ENCODE measurements at places on chromosomes 4 and X. TPM values are rescaled to one million over a fixed set of nuclear protein-coding genes. Genes with fewer than 3 reads are reported as not detected.

The HSD17B11 gene
- total RNA-seq, result 135 TPM

GRCh38 chr4:26204249-26204825 lies 116.5 kb upstream of the RBPJ start:
- DNase-seq, result no peak

The MAGEA11 gene
- not detected for total RNA-seq

DNA sequence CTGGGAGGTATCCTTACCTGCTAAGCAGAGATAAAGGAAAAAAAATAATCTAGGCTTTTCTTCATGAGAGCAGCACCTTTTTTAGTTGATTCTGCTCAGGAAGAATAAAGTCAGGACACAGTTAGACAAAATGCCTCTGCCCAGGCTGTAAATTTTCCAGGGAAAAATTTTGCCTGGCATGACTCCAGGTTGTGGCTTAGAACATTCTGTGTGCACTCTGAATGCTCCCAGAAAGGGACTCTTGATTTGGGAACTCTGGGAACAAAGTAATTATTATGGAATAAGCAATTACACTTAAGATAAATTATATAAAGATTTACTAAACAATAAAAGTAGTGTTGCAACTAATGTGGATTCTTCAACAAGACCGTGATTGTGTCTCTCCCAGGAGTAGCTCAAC lies 826.2 kb upstream of the TENM3 start:
- DNase-seq, result no peak

- DNase-seq, result no peak
Measured at GRCh38 chrX:49191574-49192011, 5.4 kb upstream of the PRICKLE3 start.

DNA sequence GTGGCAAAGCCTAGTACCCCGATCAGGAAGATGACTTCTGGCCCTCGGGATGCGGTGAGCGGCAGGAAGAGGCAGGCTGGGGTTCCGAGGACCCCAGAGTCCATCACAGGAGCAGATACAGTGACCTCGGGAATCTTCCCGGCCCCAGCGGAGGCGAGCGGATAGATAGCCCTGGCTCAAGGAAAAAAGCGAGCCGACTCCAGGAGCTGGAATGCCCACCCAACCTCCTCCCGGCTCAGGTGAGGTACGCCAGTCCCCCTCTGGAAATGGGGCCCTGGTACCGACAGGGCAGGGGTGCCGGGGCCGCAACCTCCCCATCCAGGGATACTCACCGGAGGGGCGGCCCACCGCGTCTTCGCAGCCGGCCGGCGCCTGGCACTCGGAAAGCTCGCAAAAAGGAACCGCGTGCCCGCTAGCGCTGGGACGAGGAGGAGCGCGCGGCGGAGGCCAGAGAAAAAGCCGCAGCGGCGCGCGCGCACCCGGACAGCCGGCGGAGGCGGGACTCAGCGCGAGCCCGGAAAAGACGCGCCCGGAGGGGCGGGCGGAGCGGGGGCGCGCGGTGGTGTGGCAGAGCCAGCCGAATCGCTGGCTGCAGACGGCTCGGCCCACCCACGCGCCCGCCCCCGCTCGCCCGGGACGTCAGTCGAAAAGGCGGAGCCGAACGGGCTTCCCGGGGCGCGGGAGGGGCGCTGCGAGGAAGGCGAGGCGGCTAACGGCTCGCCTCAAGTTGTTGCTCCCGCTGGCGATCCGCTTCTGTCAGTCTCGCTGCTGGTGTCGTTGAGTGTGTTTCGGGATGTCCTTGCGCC lies at the start of gene ACSL4:
Gene ACSL4 (minus strand): TSS at position 451 of the 806 bp plus-strand sequence. CDS start 49,894 bp downstream, outside the sequence.
- DNase-seq, result peak; percentile 74

GRCh38 chrX:46573892-46574773 lies 568 bp downstream of the CHST7 start:
- peak; percentile 47 for DNase-seq

GRCh38 chr4:124427095-124427767 lies 285.3 kb downstream of the ANKRD50 start:
- no peak for DNase-seq

GRCh38 chr4:185212581-185212980 lies 3.2 kb downstream of the SNX25 start:
- no peak for DNase-seq

The HPSE gene
- total RNA-seq, result 0.75 TPM

DNA sequence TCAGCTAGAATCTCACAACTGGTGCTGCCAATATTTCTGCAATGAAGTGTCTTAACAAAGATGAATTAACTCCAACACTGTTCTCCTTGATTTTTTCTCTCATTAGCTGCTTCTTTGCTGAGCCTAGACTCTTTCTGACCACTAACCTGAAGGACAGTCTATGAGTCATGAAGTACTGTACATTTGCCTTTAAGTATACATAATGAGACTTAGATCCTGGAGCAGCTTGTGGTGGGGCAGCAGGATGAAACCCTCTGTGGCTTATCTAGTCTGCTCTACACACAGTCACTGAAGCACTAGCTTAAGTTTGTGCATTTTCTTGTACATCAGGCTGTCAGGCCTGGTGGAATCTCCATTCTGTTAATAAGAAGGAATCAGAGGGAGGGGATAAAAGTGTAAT lies 307.4 kb upstream of the SMIM31 start:
- no peak for DNase-seq

DNA sequence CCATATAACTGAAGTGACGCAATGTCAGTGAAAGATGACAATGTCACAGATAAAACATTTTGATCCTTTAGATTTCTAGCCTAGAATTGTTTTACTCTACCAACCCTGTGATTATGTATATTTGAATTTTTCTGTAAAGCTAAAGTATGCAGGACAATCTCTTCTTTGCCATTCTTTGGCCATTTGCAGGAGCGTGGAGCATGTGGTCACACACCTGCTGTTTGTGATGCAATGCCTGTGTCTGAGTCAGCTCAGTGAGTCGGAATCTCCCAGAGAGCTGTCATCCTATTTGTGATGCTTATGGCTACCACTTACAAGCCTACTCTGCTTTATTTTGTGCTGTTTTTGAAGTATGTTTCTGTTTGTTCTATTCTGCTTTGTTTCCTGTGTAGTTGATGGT lies 214.5 kb downstream of the NAF1 start:
- no peak for DNase-seq

The TRAPPC11 gene
- total RNA-seq, result 15.6 TPM

GRCh38 chr4:117225471-117225870 lies 140.1 kb upstream of the TRAM1L1 start:
- DNase-seq, result no peak

The CWH43 gene
- not detected for total RNA-seq

The MTTP gene
- 103 TPM for total RNA-seq

DNA sequence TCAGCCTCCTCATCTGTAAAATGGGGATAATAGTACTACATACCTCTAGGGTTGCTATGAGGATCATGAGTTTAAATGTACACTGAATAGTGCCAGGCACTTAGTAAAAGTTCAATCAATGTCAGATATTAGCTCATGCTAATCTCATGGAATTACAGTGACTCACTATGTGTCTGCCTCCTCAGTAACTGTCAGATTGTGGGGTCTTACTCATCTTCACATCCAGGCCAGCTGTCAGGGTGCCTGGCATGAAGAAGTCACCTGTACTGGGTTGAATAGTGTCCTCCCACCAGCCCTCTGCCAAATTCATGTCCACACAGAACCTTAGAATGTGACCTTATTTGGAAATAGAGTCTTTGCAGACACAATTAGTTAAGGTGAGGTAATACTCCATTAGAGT lies 54.3 kb upstream of the STIM2 start:
- DNase-seq, result no peak

The KIF4A gene
- total RNA-seq, result 0.15 TPM

The VCX3A gene
- 0.28 TPM for total RNA-seq

DNA sequence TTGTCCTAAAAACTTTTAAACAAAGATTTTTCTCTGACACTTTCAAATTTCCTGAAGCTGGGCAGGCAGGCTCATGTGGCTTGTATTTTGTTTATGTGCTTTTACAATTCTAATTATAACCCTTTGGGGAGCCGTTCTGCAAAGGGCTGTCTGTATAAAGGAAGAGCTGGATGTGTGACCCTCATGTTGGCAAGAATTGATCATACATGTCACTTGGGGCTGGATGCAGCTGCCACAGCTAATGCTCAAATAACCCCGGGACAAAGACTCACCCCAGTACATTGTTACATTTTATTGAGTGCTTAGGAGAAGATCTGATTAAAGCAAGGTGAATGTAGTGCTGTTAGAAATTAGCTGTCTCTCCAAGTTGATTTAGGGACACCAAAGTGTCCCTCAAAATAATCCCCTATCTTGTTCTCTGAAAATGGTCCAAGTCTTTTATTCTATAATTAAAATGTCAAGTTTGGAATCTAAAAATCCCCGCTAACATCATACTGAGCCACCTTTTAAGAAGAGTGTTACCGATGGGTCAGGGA lies 13.0 kb upstream of the DAPP1 start:
- DNase-seq, result no peak

- no peak for DNase-seq
Measured at GRCh38 chr4:133592106-133592505, 443.0 kb downstream of the PCDH10 start.

The POU4F2 gene
- total RNA-seq, result not detected

GRCh38 chr4:169200361-169201030 lies 70.3 kb downstream of the SH3RF1 start:
- DNase-seq, result no peak

GRCh38 chrX:154457491-154458115 lies 478 bp upstream of the PLXNA3 start:
- no peak for DNase-seq

DNA sequence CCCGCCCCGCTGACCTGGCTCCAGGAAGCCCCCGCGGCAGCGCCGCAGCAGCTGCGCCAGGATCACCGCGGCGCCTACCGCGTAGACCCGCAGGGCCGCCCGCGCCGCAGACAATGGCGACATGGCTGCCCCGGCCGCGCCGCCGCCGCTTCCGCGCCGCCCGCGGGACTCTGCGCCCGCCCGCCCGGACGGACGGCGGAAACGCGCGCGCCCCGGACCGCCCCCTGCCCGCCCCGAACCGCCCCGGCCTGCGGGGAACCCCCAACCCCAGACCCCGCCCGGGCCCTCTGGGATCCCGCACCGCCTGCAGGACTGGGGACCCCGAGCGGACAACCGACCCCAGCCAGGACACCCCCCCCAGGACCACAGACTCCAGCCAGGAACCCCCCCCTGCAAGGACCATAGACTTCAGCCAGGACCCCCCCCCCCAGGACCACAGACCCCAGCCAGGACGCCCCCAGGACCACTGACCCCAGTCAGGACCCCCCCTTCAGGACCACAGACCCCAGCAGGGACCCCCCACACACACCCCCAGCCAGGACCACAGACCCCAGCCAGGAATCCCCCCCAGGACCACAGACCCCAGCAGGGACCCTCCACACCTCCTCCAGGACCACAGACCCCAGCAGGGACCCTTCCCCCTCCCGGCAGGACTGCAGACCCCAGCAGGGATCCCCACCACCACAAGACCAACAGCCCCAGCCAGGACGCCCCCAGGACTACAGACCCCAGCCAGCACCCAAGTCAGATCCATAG lies at the start of the genes DHRSX and ZBED1:
Gene DHRSX (minus strand): TSS at position 174 of the 756 bp plus-strand sequence. CDS start 51 bp downstream, at position 123.
Gene ZBED1 (minus strand): TSS at position 174 of the 756 bp plus-strand sequence. CDS start 10,257 bp downstream, outside the sequence.
- DNase-seq, result peak; percentile 62

DNA sequence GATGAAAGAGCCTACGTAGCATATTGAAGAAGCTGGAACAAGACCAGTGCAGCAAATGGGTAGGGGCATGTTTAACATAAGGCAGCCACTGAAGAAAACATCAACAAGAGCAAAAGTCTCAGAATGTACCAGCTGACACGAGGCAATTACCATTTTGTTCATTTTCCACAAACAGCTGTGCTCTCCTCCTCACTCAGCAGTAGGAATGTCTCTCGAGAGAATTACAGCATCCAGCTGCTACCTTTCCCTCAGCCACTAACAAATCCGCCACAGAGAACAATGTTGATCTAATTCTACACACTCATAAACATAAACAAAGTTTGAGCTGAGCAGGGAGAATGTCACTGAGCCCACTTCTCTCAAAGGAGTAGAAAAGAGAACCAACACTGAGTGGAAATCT lies 68.0 kb downstream of the OPHN1 start:
- DNase-seq, result no peak

DNA sequence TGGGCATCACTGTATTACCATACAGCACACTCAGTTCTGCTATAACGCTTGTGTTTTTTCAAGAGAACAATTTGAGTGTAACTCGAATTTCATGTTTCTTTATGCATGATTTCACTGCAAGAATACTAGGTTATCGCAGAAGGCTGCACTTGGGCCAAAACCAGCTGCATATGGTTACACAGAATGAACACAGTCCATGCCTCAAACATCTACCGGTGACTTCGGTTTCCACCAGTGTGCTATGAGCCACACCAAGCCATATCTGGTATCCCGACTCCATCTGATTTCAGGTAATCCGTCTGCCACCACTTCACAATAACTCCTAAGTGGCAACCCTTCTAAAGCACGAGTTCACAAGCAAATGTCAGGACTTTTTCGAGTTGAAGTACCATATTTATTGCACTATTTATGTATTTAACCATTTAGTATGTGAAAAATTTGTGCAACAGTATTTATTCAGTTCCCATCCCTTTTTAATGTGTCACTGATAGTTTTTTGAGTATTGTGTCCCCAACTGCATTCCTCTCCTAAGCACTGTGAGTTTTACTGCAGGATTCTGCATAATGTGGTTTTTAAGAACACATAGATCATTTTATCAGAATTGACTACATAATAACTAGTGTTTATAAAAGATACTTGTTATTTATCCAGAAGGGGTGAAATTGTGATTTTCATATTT lies 111.8 kb downstream of the APBB2 start:
- DNase-seq, result no peak

DNA sequence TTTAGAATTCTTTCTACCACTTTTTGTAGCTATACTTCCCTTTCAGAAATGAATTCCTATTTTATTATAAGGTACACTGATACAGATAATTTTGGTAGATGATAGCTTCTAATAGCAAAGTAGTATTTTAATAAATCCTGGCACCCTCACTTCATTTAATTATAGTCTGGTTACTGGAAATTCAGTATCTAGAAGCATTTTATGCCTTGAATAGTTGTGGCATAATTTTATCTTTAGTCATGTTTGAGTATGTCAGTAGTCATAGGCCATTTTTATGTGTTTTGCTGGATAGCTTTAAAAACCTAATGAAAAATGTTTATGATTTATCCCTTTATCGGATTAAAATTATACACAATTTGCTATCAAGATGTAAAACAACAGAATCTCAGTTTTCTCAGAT lies 92.3 kb downstream of the DIAPH2 start:
- no peak for DNase-seq

The SYNPO2 gene
- 3.6 TPM for total RNA-seq

DNA sequence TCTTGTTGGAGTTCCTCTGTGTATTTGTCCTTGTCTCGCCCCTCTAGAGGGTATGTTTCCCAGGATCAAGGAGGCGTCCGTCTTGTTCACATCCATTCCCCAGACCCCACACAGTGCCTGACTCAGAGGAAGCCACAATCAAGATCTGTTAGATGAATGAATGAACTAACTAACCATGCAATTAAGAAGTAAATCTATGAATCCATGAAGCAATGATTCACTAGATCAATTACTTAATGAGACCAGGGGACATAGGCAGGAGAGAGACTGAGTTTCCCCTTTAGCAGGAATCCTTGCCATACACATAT lies 11.9 kb downstream of the BLOC1S4 start:
- DNase-seq, result no peak
